ENCODE measurements at places on chromosomes 1 and 21.

DNA sequence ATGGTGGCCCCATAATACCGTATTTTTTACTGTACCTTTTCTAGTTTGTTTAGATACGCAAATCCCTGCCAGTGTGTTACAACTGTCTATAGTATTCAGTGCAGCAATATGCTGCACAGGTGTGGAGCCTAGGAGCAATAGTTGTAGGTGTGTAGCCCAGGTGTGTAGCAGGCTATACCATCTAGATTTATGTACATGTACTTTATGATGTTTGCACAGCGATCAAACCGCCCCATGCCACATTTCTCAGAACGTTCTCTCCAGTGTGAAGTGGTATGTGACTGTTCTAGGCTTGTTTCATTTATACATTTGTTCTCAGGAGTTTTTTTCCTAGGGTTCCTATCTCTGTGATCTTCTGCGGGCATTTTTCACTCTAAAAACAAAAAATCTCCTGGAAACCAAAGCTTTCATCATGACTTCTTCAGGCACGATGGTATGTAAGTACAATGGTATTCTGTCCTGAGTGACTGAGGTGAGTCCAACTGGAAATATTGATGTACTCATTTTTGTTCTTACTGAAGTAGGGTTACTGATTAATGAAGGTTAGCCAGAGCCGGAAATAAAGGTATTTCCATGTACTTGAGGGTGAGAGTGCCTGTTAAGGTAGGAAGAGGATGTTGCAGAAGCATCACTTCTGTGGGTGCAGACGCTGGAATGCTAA, 153.0 kb downstream of the GABPA start:
- no peak for DNase-seq

DNA sequence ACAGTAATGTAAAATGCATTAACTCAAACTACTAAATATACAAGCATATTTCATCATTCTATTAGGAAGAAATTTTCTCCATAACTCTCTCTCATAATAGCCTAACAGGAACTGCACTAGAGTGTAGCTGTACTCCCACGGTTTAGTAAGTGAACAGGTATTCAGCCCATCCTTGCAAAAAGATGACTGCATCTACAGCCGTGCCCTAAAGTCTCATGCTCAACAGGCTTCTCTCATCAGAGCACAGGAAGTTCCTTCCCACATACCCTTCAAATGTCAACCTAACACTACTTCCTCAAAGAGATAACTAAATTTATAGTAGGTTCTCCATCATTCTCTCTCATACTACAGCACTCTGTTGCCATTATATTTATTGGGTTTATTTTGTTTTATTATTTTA, 251.6 kb downstream of the AKT3 start:
- no peak for DNase-seq

GRCh38 chr1:119595606-119596005, 52.5 kb downstream of the ZNF697 start:
- no peak for DNase-seq

DNA sequence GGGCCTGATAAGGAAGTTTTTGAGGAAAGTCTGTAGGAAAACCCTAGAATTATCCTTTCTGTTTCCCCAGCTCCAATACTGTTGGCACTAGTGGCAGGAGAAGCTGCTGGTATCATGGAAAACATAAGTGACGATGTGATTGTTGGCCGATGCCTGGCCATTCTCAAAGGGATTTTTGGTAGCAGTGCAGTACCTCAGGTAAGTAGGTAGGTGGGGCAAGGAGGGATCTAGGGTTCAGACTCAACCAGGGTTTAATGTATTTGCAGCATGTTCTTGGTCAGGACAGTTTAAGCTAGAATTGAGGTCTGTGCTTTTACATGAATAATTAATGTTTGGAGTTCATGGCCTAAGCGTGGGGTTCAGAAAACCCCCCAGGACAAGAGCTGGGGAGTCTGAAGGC, 62.1 kb downstream of the KDM1A start:
- DNase-seq, result no peak

DNA sequence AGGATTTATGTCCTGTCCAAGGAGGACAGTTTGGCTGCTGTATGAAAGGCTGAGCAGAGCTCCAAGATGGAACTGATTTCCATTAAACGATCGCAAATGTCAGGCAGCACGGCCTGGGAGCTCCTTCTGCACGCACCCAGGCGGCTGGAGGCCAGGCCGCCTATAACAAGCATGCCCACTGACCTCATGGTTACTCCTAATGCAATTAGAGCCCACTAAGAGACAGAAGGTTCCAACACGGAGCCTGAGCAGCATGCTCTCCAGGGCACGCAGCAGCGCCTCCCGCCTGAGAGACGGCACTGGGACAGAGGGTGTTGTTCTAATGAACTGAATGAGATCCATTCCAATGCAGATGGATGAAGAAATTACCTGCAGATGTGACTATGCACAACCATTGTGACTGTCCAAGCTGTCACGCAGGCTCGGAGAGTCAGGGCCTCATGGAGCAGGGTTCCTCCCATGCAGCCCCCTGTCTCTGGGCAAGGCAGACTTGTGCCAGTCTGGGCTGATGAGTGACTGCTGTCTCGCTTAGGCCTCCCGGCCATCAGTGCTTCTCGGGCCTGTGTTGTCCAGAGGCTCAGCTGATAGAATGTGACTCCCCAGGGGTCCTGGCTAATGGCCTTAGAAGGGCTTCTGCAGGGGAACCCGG, 25.2 kb upstream of the CDCA8 start:
- no peak for DNase-seq

- no peak for DNase-seq
Observed at GRCh38 chr1:42953182-42954180, 5.2 kb downstream of the SLC2A1 start.

DNA sequence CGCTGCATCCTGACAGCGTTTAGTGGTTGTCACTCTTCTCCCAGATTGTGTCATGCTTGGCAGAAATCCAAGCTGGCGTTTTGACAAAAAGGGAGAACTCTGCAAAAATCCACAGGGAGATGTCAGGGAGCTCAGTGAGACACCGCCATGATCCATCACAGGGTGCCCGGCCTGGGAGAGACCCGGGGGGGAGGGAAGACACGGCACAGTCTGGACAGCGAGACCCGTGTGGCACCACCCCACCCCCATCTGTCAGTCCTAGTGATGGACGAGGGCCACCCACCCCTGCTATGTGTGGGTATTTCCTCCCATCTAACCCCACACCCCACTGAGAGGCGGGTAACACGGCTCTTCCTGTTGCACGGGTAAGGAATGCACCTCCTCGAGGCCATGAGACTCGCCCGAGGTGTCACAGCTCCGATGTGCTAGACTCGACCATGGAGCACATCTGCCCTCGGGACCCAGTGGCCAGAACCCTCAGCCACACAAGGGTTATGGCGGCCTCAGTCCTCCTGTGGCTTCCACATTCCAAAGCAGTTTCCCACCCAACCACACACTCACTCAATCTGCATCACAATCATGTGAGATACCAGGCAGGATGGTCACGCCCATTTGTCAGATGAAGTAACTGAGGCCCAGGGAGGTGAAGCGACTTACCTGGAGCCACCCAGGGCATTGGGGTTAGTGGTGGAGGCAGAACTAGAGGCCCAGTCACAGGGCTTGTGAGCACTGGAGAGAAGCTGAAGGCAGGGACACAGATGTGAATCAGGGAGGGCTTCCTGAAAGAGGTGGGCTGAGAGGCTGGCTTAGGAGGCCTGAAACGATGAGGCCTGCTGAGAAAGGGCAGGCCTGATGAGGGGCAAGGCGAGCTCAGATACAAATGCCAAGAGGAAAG, 688.5 kb downstream of the MATN1 start:
- no peak for DNase-seq

- no peak for DNase-seq
Observed at GRCh38 chr21:25298512-25299491, 308.5 kb downstream of the MRPL39 start.

- no peak for DNase-seq
Observed at GRCh38 chr1:23402286-23403037, 22.1 kb downstream of the TCEA3 start.

- no peak for DNase-seq
Observed at GRCh38 chr1:53380296-53380695, 52.4 kb upstream of the LRP8 start.

GRCh38 chr1:12078575-12078937, 15.5 kb downstream of the TNFRSF8 start:
- DNase-seq, result no peak

GRCh38 chr1:18341291-18342069, 139.2 kb upstream of the KLHDC7A start:
- DNase-seq, result no peak

DNA sequence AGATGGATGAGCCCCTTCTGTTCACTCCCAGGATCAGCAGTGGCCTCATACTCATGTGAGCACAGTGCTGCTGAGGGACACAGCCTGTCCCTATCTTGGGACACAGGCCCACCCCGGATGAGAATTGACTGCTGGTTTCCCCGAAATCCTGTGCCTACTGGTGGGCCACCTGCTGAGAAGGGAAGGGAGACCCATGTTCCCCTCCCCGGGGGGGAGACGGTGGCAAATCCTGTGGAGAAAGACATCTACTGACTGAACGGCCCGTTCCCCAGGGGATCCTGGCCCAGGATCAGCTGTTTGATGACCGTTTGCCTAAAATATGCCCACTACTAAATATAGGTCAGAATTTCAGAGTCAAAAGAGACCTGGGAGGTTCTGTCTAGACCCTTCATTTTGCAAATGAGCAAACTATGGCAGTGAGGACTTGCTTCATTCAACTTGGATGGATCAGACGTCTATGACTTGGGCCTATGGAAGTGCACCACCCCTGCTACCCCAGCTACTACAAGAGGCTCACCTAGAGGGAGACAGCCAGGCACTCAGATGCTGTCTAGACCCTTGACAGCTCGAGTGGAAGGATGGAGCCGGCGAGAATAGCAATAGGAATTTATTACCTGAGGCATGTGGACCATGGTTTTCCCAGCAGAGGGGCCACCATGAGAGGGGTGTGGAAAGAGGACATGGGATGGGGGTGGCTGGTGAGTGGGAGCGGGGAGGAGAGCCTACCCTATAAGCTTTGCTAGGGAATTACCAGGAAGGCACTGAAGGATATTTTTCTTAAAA, 15.6 kb upstream of the THEMIS2 start:
- no peak for DNase-seq

- DNase-seq, result no peak
Observed at GRCh38 chr1:94863297-94863911, 43.2 kb downstream of the SLC44A3 start.

- no peak for DNase-seq
Observed at GRCh38 chr21:34815831-34816705, 147.3 kb downstream of the CLIC6 start.

DNA sequence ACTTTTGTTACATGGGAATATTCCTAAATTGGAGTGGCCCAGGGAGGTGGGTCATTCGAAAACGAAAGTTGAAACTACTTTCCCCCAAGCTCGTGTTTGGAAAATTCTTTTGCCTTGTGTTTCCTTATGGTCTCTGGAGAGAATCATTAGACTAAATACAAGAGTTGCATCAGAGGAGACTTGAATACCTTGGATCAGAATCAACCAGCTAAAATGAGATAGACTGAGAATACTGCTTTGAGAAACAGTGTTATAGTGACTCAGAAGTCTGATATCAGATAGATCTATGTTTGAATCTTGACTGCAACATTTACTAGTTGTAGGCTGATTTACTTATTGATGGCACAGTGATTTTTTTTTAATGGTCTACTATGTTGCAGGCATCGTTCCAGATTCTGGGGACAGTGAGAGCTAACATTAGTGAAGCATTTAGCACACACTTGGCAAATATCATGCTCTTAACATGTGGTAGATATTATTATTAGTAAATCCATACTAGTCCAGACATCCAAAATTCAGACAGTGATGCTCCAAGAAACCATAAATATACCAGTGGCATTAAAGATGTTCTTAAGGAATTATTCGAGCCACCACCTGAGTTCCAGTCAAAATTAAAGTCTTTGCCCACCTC, 12.9 kb upstream of the ACTN2 start:
- no peak for DNase-seq

- DNase-seq, result no peak
Observed at GRCh38 chr1:198171667-198172540, 15.1 kb downstream of the NEK7 start.

DNA sequence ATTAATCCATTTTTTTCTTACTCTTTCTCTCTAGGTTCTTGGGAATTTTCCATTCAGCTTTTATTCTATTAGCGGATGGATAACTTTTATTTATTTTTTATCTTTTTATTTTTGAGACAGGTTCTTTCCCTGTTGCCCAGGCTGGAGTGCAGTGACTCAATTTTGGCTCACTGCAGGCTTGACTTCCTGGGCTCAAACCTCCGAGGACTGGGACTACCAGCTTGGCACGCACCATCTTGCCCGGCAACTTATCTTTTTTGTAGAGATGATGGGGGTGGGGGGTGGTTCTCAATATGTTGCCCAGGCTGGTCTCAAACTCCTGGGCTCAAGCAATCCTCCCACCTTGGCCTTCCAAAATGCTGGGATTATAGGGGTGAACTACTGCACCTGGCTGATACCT, 36.1 kb upstream of the CHIT1 start:
- no peak for DNase-seq

GRCh38 chr1:220706480-220706879, 16.3 kb downstream of the C1orf115 start:
- no peak for DNase-seq

GRCh38 chr21:29104239-29104708, 26.2 kb upstream of the MAP3K7CL start:
- DNase-seq, result no peak

DNA sequence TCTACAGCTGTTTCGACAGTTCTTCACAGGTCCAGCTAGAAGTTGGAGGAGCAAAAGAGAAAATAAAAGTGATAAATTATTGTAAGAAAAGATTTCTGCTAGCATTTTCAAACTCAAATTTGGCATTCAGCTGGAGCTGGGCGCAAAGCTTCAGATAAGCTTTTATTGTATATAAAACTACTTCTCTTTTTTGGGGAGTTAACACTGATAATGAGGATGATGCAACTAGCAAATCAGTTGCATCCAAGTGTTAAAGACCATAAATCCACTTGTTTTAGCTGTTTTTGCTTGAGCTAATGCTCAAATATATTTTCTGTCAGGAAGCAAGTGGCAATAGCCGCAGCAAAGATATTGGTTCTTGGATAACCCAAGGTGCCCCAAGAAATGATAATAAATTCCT, 127.1 kb upstream of the PKN2 start:
- no peak for DNase-seq

DNA sequence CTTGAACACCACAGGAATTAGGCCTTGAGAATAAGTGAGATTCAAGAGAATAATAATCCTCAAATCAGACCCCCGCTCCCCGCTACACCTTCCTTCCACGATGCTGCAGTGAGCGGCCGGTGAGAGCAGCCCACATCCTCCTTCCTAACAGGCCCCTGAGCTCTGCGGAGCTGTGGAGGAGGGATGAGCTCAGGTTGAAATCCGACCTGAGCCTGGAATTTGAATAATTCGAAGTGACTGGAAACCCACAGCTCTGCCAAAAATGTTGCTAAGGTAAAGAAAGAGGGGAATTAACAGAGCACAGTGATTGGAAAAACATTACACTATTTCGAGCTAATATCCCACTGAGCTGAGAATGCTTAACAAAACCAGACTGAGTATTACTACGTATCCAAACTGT, 90.0 kb downstream of the URB2 start:
- DNase-seq, result no peak

All from stimulated activated CD8-positive, alpha-beta memory T cell treated with anti-CD3 and anti-CD28 coated beads, Interleukin-15, amount 100 ng/mL, for 48 hours (primary cell).